WTC11 (cell line): ENCODE measurements at places on chromosomes 3 and 15.

GRCh38 chr15:70597056-70597603, 166.2 kb downstream of the UACA start:
- DNase-seq = no peak

- no peak for DNase-seq
Observed at GRCh38 chr15:78306176-78306774, 6.9 kb upstream of the SKIC8 start.

DNA sequence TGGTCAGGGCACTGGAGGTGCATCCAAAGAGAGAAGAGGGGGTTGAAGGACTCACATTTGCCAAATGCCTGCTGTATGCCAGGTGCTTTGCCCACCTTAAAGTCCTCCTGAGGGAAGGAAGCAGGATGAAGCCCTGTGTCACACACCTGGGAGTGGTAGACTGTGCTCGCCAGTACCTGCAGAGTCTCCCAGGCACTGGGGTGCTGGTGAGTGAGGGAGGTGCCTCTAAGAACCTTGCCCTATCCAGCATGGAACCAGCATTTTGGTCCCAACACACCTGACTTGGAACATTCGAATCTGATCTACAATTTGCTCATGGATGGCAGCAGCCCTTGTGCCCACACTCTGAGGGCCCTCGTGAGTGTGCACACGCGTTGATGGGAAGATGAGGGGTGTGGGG, 76.7 kb downstream of the SEC22A start:
- DNase-seq = no peak

GRCh38 chr3:20772869-20773268, 586.9 kb upstream of the SGO1 start:
- no peak for DNase-seq

DNA sequence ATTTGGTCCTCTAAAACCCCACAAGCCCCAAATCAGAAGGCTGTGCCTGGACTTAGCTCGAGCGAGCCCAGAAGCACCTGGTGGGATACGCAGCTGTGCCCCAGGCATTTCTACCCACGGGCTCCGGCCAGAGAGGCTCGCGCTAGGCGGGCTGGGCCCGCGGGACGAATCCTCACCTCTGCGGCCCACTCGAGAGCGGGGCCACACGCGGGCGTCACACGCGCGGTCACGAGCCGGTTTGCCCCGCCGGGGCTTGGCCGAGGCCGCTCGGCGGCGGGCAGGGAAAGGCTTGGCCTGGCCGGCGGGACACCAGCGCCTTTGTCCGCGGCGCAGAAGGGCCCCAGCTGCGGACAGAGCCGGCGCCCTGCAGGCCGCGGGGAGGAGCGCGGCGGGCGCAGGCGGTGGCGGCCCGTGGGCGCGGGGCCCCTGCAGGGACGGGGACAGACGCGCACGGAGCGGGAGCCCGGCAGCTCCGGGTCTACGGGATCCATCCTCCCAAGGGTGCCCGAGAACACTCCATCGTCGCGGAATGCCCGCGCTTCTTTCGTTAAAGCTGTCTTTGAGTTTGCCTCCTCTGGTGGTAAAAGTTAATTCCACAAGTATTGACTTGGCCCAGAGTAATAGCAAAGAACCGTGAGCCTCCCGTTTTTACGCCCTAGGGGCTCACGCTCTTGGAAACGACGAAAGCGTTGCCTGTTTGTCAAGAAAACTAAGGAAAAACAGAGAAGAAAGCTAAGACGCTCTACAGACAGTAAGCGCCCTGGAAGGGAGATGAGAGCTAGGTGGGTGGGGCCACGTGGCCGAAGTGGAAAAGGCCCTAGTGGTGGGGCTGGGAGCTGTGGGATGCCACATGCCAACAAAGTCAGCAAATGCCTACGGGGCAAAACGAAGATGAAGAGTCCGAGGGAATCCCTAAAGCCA, 26.4 kb downstream of the TYRO3 start:
- peak; percentile 35 for DNase-seq

DNA sequence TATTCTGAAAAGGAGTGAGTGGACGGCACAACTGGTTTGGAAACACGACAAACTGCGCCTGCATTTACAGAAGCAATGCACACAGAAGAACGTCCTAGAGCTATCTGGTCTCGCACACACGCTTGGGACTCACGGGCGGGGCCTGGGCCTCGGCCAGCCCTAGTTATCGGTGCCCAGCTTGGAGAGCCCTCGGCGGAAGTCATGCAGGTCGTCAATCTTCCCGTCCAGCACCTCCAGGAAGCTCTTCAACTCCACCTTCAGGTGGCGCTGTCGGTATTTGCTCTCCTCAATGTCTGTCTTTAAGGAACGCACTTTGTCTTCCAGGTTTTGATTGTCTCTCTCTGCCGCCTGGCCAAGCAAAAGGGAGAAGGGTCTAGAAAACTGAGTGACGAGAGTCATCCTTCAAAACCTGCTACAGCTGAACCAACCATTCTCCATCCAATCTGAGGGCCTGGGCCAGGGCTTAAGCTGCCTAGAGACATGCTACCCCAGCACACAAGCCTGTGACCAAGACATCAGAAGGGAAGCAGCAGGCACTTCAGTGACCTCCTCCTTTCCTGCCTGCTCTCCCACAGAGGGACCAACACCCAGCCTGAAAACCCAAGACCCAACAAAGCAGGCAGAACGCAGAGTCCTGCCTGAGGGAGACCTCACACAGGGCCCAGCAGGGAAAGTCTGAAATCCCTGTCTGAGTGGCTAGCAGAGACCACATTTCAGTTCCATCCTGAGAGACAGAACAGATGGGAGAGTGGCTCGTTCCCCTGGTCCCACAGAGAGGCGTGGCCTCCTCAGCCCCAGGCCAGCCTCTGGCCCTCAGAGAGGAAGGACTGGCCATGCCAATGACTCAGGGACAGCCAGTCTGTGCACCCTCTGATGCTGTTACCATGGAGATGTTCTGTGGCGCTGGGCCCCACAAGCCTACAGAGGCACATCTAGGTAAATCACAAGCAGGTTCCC, 40.4 kb downstream of the WHAMM start:
- peak; percentile 87 for DNase-seq

DNA sequence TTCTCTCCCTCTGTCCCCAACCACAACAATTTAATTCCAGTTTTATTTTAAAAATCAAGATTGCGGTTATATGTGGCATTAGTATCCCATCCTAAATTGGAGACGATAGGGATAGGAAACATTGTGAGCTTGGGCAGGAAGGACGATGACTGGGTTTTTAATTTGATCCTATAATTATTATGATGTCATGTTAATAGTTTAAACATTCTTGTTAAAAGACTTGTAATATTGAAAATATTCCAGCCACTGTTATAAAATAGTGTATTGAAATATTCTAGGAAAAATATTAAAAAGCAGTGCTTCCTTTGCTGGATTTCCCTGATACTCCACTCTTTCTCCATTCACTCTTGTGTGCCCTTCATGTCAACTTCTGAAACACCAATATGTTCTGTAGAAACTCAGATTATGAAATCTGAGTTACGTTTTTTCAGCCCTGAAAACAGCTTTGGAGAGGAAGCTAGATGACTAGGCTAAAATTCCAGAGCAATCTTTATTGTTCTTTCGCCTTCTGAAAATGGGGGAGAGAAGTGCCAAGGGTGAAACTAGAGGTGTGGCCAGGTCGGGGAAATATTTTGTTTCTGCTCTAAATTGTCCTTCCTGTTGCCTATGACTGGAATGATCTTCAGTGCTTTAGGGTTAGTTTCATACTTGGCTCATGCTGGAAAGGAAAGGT, 46.1 kb upstream of the MAP3K13 start:
- DNase-seq = no peak

- no peak for DNase-seq
Observed at GRCh38 chr15:73019601-73020146, 32.6 kb upstream of the NEO1 start.

GRCh38 chr3:194125442-194125841, 10.5 kb upstream of the HES1 start:
- no peak for DNase-seq

- DNase-seq = no peak
Observed at GRCh38 chr3:138775254-138775595, 59.5 kb downstream of the PIK3CB start.

DNA sequence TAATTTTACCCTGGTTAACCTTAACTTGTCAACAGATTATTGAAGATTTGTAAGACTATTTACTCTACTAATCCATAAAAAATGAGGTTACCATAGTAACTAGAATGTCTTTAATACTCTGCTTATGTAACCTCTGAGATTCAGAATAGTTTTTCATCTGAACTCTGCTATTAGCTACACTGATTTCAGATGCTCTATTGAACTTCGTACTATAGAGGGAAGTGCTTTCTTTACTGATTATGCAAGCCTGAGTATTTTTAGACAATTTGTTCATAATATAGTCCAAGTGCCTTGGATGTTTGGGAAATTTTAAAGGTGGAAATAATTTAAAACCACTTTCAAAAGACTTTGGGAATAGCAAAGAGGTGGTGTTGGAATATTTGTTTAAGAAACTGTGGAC, 107.9 kb upstream of the GBE1 start:
- DNase-seq = no peak

GRCh38 chr3:101512396-101512645, 691 bp downstream of the SENP7 start:
- no peak for DNase-seq

DNA sequence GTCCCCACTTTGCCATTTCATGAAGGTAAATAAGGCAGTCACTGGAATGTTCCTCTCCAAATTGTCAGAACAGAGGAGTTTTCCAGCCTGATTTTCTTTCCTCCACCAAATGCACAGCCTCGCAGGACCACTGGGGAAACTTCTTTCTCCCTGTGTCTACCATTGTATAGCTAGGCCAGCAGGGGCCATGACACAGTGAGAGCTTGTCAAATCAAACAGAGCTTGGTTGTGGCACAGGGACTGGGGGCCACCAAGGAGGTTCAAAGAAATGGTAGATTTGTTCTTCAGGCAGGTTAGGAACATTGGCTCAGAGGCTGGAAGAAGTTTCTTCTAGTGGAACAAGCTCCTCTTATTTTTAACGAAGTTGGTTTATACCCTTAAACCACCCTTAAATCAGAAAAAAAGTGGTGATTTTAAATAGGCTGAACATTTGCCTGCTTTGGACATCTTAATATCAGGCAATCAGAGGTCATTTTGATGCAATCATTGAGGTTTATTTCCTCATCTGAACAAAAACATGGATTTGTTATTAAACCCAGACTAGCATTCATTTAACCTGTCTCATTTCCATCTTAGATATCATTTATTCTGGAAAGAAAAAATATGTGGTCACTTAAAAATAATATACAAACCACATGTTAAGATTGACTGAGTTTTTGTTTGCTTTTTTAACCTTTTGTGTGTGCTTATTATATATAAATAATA, 105.6 kb downstream of the GTPBP8 start:
- DNase-seq = no peak

- no peak for DNase-seq
Observed at GRCh38 chr3:152538518-152538917, 269.8 kb downstream of the MBNL1 start.

DNA sequence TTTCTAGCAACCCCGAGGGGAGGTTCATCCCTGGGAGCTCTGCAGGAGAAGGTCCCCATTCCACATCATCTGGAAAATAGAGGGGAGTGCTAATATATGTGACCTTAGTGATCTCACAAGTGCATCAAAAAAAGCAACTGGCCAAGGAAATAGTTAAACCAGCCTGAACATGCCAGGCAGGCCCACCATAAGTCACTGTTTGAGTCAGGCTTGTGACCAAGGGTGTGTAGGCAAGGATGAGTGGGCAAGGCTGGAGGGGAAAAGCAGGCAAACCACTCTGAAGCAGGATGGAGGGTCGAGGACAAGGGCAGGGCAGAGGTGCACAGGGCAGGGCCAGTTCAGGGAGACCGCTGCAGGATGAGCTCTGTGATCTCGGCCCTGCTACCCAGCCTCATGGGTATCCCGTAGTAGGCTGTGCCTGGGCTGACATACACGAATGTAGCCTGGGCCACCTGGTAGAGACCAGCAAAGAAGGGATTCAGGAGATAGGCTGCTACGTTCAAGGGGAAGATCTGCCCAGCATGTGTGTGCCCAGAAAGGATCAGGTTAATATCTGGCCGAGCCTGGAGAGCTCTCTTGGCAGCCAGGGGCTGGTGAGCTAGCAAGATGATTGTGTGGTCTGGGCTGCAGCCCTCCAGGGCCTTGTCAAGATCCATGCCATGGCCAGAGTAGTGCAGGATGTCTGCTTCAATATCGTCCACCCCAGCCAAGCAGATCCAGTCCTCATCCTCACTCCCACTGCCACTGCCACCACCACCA, 4.3 kb downstream of the GLB1 start:
- no peak for DNase-seq

GRCh38 chr15:64740311-64741170, 34.8 kb downstream of the RBPMS2 start:
- no peak for DNase-seq

- DNase-seq = peak; percentile 26
Observed at GRCh38 chr15:34353627-34354026, 10.5 kb downstream of the NUTM1 start.

DNA sequence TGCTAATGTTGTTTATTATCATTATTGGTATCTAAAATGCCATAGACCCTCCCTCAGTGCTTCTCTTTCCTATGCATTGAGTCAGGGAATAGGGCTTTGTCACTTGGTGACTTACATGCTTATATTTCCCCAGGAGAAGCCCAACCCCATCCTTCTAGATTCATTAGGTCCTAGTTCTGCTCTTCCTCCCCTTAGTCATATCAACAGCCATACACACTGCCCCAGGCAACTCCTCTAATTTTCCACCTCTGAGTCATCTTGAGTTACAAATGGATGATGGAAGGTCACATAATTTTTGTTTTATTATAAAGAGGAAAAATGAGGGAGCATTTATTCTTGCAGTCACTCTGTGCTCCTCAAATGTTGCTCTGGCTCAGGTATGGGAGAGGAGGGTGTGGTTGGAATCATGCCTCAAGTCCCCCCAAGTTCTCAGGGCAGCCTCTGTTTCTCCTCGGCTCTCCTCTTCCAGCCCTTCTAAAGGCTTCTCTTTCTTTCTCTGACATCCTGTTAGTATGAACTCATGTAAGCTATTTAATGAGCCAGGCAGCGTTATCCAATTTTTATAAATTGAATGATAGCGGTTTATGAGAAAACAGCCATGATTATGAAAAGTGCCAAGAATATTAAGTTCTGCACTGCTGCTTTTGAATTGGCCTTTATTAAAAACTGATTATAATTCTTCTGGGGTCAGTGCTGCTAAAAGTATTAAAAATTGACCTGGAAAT, 45.6 kb upstream of the FSTL1 start:
- DNase-seq = no peak

DNA sequence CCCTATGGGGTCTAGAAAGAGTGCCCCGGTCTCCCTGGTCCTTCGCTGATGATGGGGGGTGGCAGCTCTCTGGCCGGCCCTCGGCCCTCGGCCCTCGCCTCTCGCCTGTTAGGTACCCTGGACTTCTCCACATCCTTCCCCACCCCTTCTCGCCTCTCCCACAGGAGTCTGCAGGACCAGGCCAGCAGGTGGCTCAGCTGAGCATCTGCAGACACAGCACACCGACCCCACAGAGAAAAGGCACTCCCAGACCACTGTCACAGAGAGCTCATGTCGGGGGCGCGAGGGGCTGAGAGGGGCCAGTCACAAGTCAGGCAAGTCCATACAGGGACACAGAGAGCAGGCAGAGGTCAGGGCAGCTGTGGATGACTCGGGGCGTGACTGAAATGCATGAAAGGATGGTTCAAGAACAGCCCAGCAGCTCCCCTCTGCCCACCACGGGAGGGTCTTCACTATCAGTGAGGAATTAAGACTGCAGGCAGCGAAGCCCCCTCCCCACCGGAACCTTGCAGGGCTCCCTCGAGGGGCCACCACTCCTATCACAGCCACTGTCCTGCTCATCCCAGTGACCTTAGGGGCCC, 181.7 kb upstream of the NSMCE3 start:
- DNase-seq = peak; percentile 58
